CD4-positive, CD25-positive, alpha-beta regulatory T cell (primary cell): ENCODE measurements at places on chromosomes 1 and 21. TPM values are rescaled to one million over a fixed set of nuclear protein-coding genes. Genes with fewer than 3 reads are reported as not detected.

COL16A1 gene
- not detected for polyA plus RNA-seq

INAVA gene
- not detected for polyA plus RNA-seq

CNTN2 gene
- polyA plus RNA-seq = not detected

TNNI3K gene
- polyA plus RNA-seq = not detected

OR10J1 gene
- polyA plus RNA-seq = not detected

MROH9 gene
- not detected for polyA plus RNA-seq

CELA2B gene
- polyA plus RNA-seq = not detected

KCNJ6 gene
- not detected for polyA plus RNA-seq

RHEX gene
- polyA plus RNA-seq = not detected

MAN1C1 gene
- polyA plus RNA-seq = 3.5 TPM

FBLIM1 gene
- not detected for polyA plus RNA-seq

PTPRC gene
- 1,076 TPM for polyA plus RNA-seq

CHTOP gene
- polyA plus RNA-seq = 57.5 TPM

OR2M2 gene
- polyA plus RNA-seq = not detected

ELAPOR1 gene
- polyA plus RNA-seq = 9.8 TPM

GJA5 gene
- polyA plus RNA-seq = not detected

USH2A gene
- polyA plus RNA-seq = not detected

NGF gene
- polyA plus RNA-seq = not detected

TPTE gene
- not detected for polyA plus RNA-seq

FAM43B gene
- not detected for polyA plus RNA-seq

HHAT gene
- polyA plus RNA-seq = 1.4 TPM

FNDC5 gene
- not detected for polyA plus RNA-seq
